ENCODE measurements at places on chromosomes 3 and 15.
A peak's percentile ranks its signal among the peaks of the same experiment; 100 is the strongest.

- DNase-seq = peak; percentile 77
Measured at GRCh38 chr15:79896634-79897379, at the start of gene MTHFS. MTHFS (minus strand) TSS chr15:79897014; CDS start chr15:79896988, 26 bp downstream.

DNA sequence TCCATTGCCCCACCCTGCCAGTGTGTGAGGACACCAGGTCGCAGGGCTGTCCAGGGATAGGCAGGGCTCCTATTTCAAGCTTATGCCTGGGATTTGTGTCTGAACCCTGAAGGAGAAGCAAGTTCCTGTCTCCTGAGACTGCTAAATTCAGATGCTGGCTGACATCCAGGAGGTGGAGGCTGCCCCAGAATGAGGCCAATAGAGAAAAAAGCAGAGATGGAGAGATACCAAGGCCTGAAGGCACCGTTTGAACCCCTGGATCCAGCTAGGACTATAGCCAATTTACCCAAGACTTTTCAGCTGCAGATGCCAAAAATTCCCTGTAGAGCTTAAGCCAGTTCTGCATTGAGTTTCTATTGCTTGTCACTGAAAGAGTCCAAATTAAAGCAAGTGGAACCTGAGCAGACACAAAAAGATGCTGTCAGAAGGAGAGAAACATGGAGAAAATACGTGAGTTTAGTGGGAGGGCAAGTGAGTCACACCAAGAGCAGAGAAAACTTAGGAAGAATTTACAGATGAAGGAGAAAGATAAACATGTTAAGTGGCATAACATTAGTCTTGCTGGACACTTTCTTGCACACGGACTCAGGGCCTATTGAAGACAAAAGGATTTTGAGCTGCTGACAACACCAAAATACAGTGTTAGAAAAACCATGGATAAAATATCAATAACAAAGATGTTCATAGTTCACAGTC is 148.6 kb downstream of the CNTN3 start:
- DNase-seq = peak; percentile 9

DNA sequence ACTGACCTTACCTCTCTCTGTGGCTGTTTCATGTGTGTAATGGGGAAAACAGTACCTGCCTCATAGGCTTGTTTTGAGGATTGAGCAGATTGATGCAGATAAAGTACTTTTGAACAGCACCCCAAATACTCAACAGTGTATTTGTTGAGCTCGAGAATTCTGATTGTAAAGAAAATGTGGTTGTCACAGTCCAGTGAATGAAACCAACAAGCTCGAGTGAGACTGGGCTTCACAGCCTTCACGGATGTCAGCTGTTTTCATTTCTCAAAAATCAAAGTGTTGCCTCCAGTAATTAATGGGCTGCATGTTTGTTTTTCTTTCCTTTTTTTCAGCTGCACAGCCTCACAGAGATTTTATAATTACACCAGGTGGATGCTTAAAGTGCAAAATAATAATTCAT is 43.7 kb downstream of the PARP15 start:
- DNase-seq = no peak

GRCh38 chr3:123371859-123372685 is 76.8 kb downstream of the ADCY5 start:
- DNase-seq = no peak

DNA sequence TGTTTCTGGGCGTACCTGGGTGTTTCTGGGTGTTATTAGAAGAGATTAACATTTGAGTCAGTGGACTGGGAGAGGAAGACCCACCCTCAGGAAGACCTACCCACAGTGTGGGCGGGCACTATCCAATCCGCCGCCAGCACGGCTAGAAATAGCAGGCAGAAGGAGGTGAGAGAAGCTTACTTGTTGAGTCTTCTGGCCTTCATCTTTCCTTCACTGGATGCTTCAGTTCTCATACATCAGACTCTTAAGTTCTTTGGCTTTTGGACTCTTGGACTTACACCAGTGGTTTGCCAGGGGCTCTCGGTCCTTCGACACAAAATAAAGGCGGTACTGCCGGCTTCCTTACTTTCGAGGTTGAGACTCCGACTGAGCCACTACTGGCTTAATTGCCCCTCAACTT is 654.6 kb upstream of the CADM2 start:
- DNase-seq = no peak

DNA sequence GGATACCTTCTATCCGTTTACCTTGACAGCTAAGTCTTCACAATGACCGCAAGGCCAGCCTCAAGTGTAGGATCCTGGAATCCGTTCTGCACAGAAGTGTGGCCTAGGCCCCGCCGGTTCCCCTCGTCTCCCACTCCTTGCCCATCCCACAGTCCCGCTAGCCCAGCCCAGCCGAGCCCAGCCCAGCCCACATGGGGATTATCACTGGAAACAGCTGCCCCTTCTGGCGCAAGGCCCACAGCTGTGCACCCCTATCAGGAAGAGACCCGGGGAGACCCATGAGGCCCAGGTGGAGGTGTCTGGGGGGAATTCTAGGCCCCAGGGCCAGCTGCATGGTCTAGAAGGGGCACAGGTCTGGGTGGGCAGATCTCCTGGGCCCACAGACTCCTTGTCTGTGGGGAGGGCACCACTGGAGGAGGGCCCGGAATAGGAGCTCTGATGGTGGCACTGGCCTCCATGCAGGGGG is 27.9 kb upstream of the KLF13 start:
- no peak for DNase-seq

DNA sequence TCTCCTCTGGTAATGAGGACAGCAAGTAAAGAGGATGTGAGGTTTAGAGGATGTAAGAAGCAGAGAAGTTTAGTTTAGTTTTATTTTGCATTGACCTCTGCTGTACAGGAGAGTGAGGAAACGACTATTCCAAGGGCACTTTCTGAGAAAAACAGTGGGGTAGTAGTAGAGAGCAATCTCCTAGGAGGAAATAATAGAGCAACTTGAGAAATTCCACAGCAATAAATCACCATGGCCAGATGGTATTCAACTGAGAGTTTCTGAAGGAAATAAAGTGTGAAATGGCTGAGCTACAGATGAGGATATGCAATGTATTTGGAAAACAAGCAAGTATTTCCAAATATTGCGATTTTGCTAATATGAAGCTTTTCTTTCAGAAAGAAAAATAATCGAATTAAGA is 118.9 kb downstream of the DPH6 start:
- DNase-seq = no peak

GRCh38 chr15:74389241-74390048 is 22.0 kb upstream of the CYP11A1 start:
- DNase-seq = no peak

GRCh38 chr3:95887114-95887513 is 927.3 kb upstream of the EPHA6 start:
- no peak for DNase-seq

GRCh38 chr15:34644061-34644460 is 60.6 kb upstream of the GOLGA8B start:
- DNase-seq = no peak

GRCh38 chr3:138696666-138697370 is 88.2 kb downstream of the FAIM start:
- DNase-seq = no peak

- DNase-seq = no peak
Measured at GRCh38 chr3:4820296-4821121, 158.7 kb upstream of the BHLHE40 start.

- DNase-seq = no peak
Measured at GRCh38 chr3:160980740-160981139, 124.4 kb downstream of the B3GALNT1 start.

- no peak for DNase-seq
Measured at GRCh38 chr3:137131081-137131480, 173.3 kb downstream of the IL20RB start.

- no peak for DNase-seq
Measured at GRCh38 chr3:79005084-79005483, 762.7 kb downstream of the ROBO1 start.

DNA sequence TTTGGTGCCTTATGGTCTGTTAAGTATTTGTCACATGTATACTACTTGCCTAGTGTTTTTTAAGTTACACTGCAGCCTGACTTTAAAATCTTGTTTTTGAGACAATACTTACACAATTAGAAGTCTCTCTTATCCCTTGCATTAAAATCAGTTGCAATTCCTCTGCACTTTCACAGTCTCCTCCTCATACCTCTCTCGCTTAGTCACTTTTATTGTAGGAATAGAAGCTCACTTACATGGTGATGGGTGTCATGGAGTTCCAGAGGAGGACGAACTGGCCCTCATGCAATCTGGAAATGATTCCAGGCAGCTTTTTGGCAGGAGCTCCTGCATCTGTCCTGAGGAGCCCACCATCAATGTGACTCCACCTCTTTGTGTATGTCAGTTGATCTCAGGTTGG is 238.4 kb upstream of the TBC1D5 start:
- DNase-seq = no peak

- DNase-seq = no peak
Measured at GRCh38 chr3:125148016-125148812, 64.3 kb downstream of the SLC12A8 start.

DNA sequence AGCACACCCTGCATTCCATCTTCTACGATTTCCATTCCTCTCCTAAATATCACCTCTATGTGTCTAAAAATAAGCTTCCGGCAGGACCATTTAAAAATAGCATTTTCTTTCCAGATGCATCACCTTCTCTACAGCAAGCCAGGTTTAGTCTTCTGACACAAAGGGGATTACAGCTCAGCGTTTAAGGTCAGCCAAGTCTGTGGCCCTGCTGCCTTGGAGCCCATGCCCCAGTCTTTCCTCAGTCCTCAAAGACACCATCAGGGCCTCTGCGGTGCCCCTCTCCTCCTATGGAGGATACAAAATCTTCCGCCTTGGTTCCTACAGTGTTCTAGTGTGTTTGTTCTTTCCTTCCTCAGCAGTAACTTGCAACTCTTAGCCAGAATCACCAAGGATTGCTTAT is 3.8 kb downstream of the SELENOS start:
- DNase-seq = no peak

DNA sequence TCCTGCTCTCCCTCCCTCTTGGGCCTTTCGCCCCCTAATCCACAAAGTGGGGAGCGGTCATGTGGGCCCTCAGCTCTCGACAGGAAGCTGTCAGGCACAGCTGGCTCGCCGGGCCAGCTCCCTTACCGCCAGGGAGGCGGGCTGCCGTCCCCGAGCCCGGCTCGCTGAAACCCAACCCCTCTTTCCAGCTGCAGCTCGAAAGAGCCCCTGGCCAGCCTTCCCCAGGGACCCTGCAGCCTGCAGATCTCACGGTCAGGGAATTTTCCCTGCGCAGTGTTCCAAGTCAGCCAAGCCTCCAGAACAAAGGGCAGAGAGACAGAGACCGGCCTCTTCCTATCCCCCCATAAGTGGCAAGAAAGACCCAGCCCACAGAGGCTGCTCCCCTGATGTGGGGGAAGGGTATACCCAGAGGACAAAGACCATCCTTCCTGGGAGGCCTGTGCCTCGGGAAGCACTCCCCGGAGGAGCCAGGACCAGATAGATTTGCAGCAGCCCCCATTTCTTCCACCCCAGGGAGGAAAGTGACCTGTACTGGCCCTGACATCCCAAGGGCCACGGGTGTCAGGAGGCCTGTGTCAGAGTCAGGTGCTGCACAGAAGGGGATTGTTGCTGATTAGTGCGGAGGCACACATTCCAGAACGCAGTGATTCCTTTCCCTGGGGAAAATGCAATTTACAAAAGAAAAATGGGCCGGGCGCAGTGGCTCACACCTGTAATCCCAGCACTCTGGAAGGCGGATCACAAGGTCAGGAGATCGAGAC is 32.6 kb downstream of the MAGEF1 start:
- DNase-seq = no peak

GRCh38 chr3:187291512-187292132 is at the start of gene MASP1:
MASP1 (minus strand) TSS chr3:187291737; CDS start chr3:187291632, 105 bp downstream.
- no peak for DNase-seq

DNA sequence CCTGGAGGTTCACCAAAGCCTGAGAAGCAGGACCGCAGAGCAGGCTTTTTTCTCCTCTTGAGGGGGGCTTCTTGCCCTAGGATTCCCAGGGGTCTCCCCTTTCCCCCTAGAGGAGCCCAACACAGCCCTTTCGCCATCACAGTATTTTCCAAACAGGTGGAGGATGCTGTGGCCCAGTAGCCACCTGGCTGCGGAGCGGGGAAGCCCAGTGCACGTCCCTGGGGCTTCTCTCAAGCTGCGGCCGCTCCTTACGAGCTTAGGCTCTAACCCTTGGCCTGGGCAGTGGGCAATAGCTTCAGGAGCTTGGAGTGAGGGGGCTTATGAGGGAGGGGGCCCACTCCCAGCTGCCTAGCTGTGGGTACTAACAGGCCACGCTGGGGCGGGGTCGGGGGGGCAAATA is 11.6 kb upstream of the DLL4 start:
- no peak for DNase-seq

Data from globus pallidus (tissue), 1 donor.